ENCODE measurements at places on chromosomes 1 and 21.

DNA sequence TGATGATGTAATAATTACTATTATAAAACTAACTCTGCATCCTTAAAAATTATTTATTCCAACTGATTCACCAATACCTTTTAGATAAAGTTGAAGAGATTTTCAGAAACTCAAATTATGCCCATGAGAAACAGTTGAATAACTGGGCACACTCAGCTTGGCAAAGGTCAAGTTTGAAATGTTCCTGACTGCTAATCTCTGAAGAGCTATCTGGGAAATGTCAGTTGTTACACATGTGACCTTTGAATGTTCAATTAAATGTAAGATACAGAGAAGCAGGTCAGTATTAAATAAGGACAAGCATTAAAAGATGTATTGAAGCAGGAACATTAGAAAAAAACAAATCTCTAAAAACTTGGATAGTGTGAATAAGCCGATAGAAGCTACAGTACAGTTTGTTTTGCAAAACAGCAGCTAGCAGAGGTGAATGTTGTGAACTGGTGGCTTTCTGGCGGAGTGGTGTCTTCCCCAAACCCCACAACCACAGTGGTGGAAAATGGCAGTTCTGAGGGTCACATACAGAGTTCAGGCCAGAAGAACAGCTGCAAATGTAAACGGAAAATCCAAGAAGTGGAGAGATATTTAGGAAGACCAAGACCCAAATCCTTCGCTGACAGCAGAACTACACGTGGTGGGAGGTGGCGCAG is 61.9 kb upstream of the SLC5A9 start:
- no peak for DNase-seq

DNA sequence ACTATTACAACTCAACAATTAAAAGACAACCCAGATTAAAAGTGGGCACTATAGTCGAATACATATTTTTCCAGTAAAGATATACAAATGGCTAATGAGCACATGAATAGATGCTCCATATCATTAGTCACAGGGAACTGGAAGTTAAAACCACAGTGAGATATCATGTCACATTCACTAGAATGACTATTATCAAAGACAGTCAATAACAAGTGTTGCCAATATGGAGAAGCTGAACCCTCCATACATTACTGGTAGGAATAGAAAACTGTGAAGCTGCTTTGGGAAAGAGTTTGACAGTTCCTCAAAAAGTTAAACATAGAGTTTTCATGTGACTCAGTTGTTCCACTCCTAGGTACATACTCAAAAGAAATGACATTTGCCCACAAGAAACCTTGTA is 30.6 kb upstream of the MRPS6 start:
- DNase-seq: no peak

GRCh38 chr21:37793660-37794059 is 122.6 kb downstream of the KCNJ6 start:
- DNase-seq: no peak

DNA sequence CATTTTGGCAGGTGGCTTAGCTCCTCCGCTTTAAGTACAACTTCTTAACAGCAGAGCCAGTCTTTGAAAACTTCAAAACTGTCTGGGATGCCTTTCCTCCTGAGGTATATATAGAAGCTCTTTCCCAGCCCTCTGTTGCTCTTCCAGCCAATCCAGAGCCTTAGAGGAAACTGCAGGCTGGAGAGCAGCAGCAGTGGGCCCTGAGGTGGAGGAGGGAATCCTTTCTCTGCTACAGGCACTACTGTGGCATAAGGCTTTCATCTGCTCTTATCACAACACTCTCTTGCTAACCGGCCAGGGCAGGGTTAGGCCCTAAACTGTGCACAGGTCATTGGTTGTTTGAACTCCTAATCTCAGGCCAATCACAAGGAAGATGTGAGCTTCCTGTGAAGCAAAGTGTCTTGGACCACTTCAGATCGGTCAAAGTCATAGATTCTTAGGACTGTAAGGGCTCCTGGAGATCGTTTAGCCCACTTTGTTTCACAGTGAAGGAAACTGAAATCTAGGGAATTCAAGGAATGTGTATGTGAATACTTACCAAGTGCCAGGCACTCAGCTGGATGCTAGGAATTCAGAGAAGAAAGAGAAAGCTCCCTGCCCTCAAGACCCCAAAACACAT is at the start of gene RGS5:
Gene RGS5 (minus strand): TSS at position 84 of the 619 bp plus-strand sequence. CDS start 81 bp downstream, at position 3.
- DNase-seq: no peak

DNA sequence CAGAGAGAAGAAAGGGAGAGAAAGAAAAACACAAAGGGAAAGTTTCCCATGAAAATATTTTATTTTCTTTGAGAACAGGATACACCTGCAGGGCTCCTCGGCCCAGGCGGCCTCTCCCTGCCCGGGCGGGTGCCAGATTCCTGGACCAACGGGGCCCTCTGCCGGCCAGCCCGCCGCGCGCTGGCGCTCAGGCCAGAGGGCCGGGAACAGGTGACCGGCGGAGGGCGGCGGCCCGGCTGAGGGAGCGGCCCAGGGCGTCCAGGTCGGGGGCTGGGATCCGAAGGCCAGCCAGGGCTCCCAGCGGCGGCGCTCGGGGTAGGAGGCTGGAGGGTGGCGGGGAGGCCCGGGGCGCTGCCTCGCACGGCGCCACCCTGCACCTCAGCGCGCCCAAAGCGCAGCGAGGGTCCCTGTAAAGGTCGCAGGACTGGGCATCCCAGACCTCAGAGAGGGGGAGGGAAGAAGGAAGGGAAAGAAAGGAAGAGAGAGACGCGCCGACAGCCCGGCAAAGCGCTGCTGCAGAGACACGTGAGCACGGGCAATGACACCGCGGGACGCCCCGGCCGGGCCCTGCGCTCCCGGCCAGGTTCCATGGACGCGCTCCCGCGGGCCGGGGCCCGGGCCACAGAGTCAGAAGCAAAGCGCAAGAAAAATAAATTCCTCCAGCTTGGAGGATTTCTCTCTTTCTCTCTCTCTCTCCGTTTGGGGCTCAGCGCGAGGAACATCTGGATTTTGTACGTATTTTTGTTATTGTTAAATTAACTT is 927 bp downstream of the WNT9A start:
- peak; percentile 22 for DNase-seq

Data from stimulated activated CD8-positive, alpha-beta memory T cell treated with anti-CD3 and anti-CD28 coated beads, Interleukin-7, amount 100 ng/mL, for 4 hours (primary cell).